ENCODE measurements at places on chromosomes 13 and 19.

DNA sequence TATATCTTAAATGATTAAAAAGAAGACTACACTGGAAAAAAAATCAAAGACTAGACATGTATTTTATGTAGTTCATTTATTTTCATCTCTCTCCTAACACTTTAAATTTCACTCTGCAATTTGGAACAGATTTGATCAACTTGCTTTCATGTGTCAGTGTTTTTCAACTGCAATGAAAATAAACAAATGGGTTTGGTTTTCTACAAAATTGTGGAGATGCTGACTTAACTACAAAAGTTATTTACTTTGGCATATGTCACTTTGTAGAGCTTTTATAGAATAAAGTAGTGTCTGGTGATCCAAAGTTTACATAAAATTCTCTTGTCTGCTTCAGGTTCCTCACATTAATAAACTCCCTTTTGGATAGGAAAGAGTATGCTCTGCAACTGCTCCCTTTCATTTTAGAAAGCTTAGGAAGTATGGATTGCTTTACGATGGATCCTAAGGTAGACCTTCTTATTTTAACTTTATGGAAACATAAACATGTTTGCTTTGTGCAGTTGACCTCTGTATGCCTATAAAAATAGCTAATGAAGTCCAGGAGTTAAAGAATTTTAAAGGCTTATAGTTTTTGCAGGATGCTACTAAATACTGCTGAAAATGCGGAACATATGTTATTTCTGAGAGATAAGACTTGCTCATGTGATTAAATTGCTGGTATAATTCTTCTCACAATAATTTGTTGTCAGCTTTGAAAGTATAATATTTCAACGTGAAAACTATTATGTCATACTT, 815.9 kb downstream of the PCDH9 start:
- no peak for DNase-seq

DNA sequence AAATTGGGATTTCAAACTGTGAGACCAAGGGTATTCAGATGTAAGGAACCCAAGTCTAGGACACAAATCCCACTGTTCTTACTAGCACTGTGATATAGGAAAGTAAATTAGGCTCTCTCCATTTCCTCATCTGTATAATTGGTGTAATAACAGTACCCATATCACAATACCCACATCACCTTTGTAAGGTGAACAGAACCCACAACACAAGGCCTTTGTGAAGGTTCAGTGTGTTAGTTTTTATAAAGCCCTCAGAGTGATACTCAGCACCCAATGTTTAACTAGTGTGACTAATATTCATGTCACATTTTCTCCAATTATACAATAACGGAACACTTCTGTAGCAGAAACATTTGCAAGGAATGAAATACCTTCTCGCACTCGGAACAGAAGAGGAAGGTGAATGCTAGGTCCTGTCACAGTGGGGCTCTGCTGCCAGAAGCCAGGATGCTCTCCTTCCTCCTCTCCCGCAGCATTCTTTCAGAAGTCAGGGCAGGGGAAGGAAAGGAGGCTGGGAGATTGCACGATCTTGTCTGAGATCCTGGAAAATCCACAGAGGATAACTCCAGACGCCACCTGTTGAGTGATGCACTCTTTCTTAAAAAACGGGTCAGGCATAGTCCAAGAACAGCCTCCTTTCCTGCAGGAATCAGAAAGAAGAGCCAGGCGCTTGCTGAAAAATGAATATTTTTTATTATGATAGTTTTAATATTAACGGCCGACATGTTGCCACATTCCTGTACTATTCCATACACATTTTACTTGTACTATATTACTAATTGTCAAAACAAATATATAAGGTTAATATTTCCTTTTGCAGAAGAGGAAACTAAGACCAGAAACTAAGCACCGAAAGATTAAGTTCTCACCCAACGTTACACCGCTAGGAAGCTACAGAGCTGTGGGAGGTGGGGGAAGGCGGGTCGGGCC, 762 bp downstream of the ZNF45 start:
- DNase-seq = no peak

DNA sequence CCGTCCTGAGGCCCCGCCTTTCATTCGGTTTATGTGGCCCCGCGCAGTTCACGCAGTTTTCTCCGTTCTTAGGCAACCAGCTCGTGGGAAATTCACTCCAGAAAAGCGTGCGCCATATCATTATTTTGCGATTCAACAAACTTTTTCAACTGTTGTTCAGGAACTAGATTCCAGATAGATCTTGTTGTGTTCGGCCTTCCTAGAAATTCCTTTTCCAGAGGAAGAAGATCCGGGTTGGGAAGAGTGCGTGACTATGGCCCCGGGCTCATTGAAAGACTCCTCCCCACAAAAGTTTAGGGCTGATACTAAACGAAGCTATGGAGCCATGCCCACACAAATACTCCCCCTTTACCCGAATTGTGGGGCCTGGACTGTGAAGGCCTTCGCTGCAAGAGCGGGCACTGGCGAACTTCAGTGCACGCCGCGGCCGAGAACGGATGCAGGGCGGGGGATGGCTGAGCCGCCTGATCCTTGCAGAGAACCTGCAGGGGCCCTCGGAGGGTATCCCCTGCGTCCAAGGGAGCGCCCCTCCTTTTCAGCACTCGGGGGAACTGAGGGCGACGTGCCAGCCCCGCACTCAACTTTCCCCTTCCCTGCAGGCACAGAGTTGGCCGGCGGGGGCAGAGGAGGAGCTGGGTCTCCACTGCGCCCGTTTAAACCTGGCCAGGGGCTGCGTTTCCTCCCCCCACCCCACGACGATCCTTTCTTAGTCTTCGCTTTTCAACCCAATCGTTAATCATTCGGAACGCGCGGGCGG, 904 bp upstream of the SOX1 start:
- no peak for DNase-seq

DNA sequence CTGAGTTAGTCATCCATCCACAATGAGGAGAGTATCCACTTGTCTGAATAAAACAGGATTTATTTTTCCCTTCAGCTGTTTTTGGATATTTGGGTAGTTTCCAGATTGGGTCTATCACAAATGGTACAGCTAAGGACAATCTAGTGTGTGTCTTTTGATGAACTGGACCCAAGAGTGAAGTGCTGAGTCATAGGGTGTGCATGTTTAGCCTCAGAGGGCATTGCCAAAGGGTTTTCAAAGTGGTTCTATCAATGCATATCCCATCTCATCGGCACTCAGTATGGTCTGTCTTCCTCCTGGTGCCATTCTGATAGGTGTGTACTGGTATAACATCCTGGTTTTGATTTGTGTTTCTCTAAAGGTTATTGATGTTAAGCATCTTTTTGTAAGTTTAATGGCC, 62.3 kb downstream of the GSX1 start:
- no peak for DNase-seq

DNA sequence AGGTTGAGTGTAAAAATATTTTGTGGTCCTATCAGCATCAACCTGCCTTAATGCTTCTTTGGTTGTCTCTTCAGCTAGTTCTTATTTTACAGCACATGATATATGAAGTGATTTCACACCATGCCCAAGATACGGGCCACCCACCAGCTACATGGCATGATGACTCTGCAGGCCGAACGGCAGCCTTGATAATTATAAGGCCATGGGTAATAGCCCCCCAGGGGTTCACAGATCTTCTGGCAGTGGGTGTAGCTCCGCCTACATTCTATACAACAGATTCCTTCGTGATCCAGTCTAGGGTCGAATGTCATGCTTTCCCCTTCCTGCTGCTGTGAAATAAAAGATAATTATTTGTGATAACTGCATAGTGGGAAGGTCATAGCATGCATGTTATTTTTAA, 36.1 kb downstream of the CNMD start:
- DNase-seq = no peak

GRCh38 chr13:27120011-27120410, 51.6 kb downstream of the USP12 start:
- DNase-seq = no peak

DNA sequence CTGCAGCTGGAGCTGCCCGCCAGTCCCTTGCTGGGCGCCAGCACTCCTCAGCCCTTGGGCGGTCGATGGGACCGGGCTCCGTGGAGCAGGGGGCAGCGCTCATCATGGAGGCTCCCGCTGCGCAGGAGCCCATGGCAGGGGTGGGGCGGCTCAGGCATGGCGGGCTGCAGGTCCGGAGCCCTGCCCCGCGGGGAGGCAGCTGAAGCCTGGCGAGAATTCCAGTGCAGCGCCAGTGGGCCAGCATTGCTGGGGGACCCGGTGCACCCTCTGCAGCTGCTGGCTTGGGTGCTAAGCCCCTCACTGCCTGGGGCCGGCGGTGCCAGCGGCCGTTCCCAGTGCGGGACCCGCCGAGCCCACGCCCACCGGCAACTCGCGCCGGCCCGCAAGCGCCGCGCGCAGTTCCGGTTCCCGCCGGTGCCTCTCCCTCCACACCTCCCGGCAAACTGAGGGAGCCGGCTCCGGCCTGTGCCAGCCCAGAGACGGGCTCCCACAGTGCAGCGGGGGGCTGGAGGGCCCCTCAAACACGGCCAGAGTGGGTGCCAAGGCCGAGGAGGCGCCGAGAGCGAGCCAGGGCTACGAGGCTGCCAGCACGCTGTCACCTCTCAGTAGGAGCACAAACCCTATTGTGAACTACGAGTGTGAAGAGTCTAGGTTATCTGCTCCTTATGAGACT, 687.1 kb downstream of the PCDH17 start:
- DNase-seq = no peak

DNA sequence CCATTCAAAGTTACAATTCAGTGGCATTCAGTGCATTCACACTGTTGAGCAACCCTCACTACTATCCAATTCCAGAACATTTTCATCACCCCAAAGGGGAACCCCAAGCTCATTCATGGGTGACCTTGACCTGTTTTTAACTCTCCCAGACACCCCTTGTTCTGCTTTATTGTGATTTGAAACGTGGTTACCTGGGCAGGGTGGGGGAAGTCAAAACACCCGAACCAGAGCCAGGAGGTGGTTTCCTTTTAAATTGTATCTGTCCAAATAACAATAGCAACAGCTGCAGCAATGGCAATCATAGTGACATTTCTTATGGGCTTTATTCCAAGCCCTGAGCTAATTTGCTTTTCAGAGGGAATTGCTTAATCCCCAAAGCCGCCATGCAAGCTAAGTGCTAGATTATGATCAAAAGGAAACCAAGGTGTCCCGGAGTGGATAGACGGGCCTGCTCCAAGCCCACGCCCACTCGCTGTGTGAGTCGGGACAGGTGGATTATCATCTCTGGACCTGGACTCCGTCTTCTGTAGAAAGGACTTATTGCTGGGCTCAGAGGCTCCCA, 6.1 kb downstream of the PTGIR start:
- DNase-seq = no peak

DNA sequence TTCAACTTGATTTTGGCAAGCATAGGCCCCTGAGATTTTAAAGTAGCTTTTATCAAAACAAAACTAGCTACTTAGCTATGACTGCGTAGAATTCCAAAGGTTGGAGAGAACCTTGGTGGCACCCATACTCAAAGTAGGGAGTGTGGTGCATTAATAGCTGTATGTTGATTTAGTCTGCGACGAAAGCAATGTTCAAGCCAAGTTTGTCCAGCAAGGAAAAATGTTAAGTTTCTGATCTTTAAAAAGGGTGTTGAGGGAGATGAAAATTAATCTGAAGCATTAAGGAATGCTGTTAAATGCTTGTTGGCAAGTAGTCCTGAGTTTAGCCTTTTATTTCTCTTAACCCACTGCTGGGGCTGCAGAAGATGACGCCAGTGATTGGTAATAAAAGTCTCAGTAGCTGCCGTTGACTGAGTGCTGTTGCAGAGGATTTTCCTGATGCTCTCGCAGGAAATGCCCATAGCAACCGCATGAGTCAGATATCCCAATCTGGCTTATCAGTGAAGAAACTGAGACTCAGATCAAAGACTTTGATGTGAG, 75.9 kb upstream of the RNF113B start:
- DNase-seq = peak; percentile 69

Measured in GM04504 (cell line).